ENCODE measurements at places on chromosomes 1 and 21. TPM values are rescaled to one million over a fixed set of nuclear protein-coding genes. Genes with fewer than 3 reads are reported as not detected.

RNU1-3 gene
- total RNA-seq = under 0.01 TPM

FCER1A gene
- total RNA-seq = not detected

PLCH2 gene
- total RNA-seq = not detected

TNFSF4 gene
- total RNA-seq = 11.7 TPM

PAPPA2 gene
- total RNA-seq = 0.18 TPM

DHRS3 gene
- 71.4 TPM for total RNA-seq

FCGR3A gene
- not detected for total RNA-seq

B3GALT5 gene
- 1.1 TPM for total RNA-seq

SPATA6 gene
- 3.1 TPM for total RNA-seq

DNA sequence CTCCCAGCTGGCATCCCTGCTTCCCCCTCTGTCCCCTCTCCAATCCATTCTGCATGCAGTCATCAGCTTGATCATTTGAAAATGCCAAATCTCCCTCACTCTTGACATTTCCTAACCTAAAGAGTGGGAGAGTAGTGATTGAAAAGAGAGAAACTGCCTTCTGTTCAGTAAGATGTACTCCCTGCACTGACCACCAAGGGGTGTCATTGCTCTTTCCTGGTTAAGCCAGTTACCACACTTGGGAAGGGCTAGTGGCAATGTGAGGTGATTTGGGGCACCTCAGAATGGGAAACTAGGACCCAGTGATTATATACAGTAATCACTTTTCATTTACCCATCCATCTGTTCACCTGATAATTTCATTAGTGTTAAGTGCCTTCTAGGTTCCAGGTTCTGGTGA is 6.9 kb upstream of the TMEM269 start:
- no peak for DNase-seq

DNA sequence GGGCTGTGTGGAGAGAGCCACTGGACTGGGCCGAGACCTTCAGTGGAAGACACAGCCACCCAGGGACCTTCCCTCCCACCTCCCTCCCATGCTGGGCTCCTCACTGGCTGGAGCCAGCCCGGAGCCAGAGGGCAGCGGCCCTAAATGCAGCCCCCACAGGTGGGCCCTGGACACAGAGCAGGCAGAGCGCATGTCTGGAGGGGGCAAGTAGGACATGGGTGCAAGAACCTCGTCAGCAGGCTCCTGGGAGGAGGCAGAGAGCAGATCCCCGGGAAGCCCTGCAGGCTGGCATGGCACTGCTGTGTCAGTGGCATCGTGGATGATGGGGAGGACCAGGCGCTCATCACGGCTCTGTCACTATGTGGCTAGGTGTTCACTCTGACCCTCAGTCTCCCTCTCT is 45.7 kb downstream of the DMRTB1 start:
- DNase-seq = no peak

DNA sequence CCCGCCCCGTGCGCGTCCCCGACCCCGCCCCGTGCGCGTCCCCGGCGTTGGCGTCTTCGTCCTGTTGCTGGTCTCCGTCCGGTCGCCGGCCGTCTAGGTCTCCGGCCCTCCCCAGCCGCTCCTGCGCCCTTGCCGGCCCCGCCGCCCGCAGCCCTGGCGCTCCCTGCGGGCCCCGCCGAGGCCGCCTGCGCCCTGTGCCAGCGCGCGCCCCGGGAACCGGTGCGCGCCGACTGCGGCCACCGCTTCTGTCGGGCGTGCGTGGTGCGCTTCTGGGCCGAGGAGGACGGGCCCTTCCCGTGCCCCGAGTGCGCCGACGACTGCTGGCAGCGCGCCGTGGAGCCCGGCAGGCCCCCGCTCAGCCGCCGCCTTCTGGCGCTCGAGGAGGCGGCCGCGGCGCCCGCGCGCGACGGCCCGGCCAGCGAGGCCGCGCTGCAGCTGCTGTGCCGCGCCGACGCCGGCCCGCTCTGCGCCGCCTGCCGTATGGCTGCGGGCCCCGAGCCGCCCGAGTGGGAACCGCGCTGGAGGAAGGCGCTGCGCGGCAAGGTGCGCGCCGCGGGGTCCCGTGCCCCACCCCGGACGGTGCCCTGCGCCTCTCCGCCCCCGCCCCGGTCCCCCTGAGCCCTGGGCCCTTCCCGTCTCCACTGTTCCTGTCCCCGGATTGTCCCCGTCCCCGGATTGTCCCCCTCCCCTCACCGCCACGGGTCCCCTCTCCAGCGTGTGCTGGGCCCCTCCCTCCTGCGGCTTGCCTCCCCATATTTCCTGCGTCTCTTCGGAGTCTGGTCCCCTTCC is at the start of gene RNF187:
TSS of gene RNF187 (plus strand) at position 47 of the 789 bp plus-strand sequence.
- DNase-seq = no peak

GRCh38 chr1:99603699-99604560 is 42.0 kb upstream of the PALMD start:
- no peak for DNase-seq

DNA sequence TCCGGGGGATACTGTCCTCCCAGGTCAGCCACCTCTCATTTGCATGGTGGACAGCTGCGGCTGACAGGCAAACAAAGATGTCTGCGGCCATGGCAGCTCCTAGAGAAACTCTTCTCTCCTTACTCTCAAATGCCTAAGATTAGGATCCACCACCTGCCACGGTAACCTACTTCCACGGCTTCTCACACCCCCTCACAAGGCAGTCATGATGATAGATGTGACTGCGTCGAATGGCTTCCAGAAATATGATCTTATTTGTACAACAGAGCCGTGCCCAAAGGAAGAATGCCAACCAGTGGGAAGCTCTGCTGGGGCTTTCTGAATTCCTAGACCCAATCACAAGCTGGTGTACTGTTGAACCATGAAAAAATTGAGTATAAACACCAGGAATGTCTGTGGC is 73.4 kb downstream of the BACE2 start:
- no peak for DNase-seq

GRCh38 chr1:62235576-62235975 is 40.9 kb downstream of the L1TD1 start:
- no peak for DNase-seq

GRCh38 chr1:7108251-7108650 is 323.0 kb downstream of the CAMTA1 start:
- no peak for DNase-seq

GRCh38 chr21:40568807-40569206 is 278.2 kb downstream of the DSCAM start:
- no peak for DNase-seq

DNA sequence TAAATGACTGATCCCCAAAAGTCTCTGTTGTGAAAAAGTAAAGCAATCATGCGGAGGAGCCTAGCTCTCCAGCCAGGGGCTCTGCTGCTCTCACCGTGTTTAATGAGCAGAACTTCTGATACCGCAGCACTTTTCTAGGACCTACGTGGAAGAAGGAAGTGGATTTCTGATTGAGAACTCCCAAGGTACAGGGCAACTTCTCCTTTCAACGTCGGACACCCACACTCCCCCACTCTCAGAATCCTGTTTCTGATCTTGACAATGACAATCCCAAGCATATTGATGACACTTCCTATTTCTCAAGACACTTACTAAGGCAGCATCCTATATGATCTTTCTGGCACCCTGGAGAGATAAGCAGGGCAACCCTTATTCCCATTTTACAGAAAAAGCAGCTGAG is 78.4 kb downstream of the PROX1 start:
- no peak for DNase-seq

DNA sequence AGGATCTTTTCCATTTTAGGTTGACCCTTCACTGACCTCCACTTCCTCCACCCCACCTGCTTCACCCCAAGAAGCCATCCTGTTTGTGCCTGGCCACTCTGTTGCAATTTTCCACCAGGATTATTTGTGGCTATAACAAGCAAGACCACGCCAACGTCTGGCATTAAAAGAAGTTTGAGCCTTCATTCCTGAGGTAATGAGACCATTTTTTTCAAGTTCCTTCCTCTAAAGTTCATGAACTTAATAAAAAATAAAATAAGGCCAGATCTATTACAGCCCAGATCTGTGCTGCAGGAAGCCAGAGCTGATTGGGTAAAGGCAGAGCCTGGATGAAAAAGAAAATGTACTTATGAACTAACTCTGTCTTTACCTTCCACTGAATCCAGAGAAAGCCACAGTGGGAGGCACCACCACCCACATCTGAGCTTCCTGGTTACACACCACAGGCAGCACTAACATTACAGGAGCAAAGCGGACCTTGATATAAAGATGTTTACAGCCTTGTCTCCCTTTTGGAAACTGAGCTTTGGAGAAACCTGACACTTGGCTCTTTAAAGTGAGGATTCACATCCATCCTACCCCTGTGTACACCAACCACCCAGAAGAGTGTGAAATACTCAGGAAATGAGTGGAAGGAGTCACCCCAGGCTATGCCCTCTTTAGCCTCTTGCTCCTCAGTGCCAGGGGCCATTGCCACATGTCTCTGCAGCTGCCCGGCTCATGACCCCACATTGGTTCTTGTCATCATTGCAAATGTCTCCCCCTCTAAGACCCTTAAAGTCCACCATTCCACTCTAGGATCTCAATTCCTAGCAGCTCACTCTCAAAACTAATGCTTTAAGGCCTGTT is 293.6 kb downstream of the PLPP3 start:
- peak; percentile 25 for DNase-seq

DNA sequence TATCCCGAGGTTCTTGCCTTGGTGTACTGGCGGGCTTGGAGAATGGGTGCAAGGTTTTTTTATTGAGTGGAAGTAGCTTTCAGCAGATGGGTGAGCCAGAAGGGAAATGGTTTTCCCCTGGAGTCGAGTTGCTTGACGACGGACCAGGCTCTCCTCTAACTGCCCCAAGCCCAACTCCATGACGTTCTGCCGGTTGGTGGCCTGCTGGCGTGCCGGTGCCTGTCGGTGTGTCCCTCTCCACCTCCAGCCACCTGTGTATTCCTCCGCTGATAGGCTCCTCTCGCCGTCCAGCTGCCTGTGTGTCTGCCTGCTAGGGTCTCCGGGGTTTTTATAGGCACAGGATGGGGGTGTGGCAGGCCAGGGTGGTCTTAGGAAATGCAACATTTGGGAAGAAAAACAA is 34.3 kb upstream of the PTGFRN start:
- DNase-seq = no peak

GRCh38 chr1:197937381-197937780 is 20.2 kb downstream of the LHX9 start:
- no peak for DNase-seq

DNA sequence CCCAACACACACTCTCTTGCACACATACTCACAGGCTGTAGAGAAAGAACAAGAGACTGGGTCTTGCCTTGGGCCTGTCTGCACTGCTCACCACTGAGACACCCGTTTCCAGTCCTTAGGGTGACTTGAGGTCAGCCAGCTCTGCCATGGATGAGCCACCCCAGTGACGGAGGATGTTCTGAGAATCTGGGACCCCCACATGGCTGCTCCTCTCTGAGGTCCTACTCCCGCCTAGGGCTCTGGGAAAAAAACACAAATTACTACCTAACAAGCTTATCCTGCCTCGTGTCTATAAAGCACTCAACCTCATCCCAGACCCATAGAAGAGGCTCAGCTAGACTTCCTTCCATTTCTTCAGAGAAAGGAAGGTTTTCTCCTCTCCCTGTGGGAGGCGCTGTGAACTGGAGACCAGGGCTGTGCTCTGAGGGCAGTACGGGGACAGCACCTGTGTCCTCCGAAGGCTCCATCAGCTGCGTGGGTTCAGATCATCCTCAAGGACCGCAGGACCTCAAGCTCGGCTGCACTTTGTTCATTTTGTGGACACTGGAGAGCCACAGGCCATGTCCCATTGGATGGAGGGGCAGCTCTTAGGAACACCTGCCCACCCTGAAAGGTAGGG is 4.3 kb upstream of the CLEC20A start:
- DNase-seq = no peak

GRCh38 chr1:229325853-229326487 is 16.9 kb downstream of the CCSAP start:
- DNase-seq = no peak

- no peak for DNase-seq
These were observed 15.5 kb downstream of the MEAF6 start for GRCh38 chr1:37498872-37499617.

GRCh38 chr1:69319287-69319686 is 248.4 kb upstream of the LRRC7 start:
- no peak for DNase-seq

- DNase-seq = no peak
These were observed 107.6 kb upstream of the CSF3R start for GRCh38 chr1:36590264-36590663.

GRCh38 chr21:15743593-15743992 is 13.8 kb downstream of the USP25 start:
- DNase-seq = no peak

DNA sequence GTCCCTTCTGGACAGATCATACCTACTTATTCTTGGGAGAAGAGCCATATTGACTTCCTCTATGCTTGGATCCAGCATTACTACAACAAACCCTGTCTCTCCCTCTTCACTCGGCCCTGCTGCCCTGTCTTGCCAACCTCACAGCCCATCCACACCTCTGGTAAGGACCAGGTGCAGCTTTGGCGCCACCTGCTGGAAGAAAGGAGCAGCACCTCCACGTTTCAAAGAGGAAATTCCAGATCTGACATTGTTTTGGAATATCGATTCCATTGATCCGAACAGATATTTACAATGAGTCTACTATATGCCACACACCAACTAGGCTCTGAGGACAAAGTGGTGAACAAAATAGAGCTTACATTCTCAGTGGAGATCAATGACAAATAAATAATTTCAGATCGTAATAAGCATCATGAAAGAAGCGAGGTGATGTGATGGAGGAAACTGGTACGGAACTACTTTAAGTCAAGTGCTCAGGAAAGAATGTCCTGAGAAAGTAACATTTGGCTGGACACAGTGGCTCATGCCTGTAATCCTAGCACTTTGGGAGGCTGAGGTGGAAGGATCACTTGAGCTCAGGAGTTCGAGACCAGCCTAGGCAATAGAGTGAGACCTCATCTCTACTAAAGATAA is 18.7 kb downstream of the MFSD2A start:
- DNase-seq = no peak

GRCh38 chr1:198734323-198735008 is 95.6 kb downstream of the PTPRC start:
- DNase-seq = no peak

All from glomerular endothelial cell (primary cell).